ENCODE measurements at places on chromosomes 16 and 17.
A peak's percentile ranks its signal among the peaks of the same experiment; 100 is the strongest.

DNA sequence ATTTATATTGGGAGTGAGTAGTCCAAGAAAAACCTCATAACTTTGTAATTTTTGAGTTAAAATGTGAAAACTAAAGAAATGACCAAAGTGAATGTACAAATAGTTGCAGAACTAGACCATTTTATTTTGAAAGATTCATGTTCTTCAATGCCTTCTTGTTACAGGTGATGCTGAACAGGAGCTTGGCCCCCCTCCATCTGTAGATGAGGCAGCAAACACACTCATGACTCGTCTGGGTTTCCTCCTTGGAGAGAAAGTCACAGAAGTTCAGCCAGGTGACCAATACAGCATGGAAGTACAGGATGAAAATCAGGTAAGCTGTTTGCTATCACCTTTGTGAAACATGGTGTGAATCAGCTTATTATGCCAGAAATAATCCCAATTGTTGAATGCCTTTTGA, 227.8 kb downstream of the TANC2 start:
- DNase-seq: no peak

DNA sequence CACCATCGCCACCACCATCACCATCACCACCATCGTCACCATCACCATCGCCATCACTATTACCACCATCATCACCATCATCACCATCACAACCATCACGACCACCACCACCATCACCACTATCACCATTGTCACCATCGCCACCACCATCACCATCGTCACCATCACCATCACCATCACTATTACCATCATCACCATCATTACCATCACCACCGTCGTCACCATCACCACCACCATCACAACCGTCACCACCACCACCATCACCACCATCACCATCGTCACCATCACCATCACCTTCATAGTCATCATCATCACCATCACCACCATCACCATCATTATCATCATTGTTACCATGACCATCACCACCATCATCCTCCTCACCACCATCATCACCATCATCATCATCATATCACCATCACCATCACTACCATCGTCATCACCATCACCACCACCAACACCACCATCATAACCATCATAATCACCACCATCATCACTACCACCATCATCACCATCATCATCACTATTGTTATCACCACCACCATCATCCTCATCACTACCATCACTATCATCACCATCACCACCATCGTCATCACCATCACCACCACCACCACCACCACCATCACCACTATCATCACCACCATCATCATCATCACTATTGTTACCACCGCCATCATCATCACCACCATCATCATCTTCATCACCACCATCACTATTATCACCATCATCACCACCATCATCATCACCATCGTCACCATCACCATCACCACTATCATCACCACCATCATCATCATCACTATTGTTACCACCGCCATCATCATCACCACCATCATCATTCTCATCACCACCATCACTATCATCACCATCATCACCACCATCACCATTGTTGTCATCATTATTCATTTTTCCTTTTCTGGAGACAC, 51.5 kb upstream of the ZNF469 start:
- DNase-seq: no peak

- DNase-seq: no peak
Observed at GRCh38 chr17:50190293-50190602, 11.2 kb downstream of the COL1A1 start.

DNA sequence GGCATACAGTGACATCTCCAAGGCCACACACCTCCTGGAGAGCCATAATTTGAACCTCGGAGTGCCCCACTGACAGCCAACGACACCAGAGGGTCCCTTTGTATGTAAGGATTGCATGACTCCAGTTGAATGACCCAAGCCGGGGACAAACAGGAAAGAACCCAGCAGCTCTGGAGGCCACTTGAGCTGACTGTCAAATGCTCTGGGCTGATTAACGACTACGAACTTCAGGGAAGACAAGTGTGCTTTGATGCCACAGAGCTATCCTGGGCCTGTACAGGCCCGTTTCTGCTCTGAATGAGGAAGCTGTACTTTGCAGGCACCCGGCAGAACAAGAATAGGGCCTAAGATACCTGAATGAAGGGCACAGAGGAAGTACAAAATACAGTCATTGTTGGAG, 404.6 kb downstream of the SLC39A11 start:
- DNase-seq: no peak

- peak; percentile 62 for DNase-seq
Observed at GRCh38 chr16:65117811-65118448, 3.9 kb downstream of the CDH11 start.

Measured in fibroblast of skin of left biceps (primary cell).